Activated T-cell treated with anti-CD3 and anti-CD28 coated beads, Interleukin-2, amount 50 U/mL, for 1 hour (primary cell): ENCODE measurements at places on chromosomes 1 and 21.
A peak's percentile ranks its signal among the peaks of the same experiment; 100 is the strongest.

GRCh38 chr1:43747736-43748135, 40.4 kb downstream of the ST3GAL3 start:
- DNase-seq: no peak

DNA sequence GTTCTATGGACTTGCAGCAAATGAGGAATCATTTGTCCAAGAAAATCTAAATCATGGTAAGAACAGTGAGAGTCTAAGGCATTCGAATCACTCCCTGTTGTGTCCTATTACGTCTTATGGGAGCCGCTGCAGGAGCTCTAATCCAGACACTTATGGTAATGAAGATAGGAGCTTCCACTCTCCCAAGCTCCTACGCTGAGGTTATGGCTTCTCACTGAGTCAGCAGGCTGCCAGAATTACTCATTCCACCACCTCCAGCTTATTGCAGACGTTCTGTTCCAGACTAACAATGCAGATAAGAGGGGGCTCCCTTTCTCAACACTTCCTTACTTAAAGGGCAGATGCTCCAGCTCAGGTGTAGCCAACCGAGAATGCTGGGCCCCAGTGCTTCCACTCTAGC, 212.6 kb downstream of the GREM2 start:
- DNase-seq: no peak

- no peak for DNase-seq
Measured at GRCh38 chr1:196651079-196651478, 764 bp upstream of the CFH start.

- no peak for DNase-seq
Measured at GRCh38 chr1:65264197-65264929, 45.0 kb upstream of the DNAJC6 start.

GRCh38 chr21:31912501-31912900, 39.7 kb downstream of the HUNK start:
- DNase-seq: no peak

- no peak for DNase-seq
Measured at GRCh38 chr1:61116421-61116820, 34.1 kb downstream of the NFIA start.

DNA sequence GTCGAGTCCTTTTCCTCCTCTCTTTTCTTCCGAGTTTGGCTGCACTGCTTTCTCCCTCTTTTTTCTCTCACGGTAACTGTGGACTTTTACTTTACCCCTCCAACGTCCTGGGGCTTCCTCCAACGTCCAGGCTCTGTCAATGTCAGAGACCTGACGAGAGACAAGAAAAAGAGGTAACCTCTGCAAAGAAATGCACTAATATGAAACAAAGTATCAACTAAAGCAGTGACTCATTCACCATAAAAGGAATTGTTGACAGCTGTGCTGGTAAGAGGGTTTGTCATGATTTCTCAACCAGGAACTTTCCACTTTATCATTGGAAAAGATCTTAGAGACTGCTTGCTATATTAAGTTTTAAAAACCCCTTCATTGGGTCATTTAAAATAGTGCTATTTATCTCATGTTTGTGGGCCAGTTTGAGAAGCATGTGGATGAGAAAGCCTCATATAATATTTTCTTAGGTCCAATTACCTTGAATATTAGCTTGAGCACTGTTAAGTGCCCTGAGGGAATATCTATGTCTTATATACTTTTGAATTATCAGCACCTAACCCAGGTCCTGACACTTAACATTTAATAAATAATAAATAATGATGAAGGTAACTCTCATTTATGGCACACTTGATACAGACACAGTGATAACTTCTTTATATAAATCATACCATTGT, at the start of gene GBP2:
GBP2 (minus strand) TSS at position 202 of the 668 bp plus-strand sequence. CDS start 4,148 bp downstream, outside the sequence.
- peak; percentile 43 for DNase-seq

DNA sequence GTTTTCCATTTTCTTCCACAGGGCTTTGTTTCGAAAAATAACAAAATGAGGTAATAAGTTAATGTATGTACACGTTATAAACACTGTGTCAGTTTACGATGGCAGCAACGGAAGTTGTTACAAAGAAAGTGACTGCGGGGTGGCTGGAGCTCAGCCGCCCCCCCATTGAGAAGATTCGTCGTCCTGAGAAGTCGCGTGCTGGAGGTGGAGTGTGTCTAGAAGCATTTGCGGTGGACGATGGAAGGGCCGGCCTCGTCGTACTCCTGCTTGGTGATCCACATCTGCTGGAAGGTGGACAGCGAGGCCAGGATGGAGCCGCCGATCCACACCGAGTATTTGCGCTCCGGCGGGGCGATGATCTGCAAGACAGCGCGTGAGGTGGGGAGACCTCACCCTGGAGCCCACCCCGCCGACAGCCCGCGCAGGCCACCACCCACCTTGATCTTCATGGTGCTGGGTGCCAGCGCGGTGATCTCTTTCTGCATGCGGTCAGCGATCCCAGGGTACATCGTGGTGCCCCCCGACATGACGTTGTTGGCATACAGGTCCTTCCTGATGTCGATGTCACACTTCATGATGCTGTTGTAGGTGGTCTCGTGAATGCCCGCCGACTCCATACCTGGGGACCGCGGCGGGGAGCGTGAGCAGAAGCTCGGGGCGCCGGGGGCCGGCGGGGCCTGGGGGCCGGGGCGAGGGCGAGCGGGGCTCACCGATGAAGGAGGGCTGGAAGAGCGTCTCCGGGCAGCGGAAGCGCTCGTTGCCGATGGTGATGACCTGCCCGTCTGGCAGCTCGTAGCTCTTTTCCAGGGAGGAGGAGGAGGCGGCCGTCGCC, 2.4 kb downstream of the ACTA1 start:
- DNase-seq: no peak

DNA sequence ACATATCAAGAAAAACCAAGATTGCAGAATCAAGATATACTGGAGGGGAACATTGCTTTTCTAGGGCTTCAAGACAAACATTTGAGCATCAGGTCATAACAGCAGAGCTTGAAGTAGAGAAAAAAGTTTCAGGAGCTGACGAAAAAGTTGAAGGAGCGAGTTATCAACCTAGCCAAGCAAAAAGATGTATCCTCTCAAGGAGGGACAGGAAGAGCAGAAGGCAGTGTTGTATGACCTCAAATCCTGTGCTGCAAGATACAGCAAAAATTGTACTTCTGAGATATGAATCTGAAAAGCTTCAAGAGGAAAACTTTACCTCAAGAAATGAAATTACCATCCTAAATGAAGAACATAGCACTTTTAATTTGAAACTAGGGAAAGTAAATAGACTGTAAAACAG, 153.1 kb downstream of the AK5 start:
- no peak for DNase-seq

DNA sequence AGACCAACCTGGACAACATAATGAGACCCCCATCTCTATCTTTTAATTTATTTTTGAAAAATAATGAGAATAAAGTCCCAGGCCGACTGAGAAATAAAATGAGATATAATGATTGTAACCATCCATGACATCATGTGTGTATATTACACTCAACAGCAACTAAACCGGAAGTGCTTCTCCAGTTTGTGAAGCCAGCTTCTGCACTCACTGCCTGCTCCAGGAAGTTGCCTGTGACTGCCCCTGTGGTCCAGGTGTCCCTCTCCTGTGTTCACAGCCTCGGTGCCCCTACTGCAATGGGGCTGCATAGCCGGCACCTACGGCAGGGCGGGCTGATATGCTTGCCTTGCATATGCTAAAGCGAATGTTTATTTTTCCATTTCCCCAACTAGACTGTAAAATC, 68.3 kb downstream of the SSBP3 start:
- no peak for DNase-seq
